ENCODE measurements at places on chromosomes 16 and 17.

DNA sequence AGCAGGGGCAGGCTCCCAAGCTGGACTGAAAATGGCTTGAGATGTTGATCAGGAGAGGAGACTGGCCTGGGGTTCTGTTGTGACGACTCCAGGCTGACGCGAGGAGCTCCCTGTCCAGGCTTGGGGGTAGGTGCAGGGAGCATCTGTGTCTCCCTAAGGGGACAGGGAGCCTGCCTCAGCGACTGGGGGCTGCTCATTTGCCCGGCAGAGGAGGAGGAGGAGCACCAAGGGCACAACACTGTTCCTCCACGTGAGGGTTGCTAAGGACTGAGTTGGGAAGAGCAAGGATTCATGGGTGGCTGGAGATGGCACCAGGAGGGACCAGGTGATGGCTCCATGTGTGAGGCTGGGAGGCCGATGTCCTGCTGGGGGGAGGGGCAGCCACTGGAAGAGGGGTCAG lies 53.3 kb downstream of the USP22 start:
- DNase-seq: no peak

- no peak for DNase-seq
Observed at GRCh38 chr17:21545064-21545463, 147.3 kb upstream of the KCNJ18 start.

DNA sequence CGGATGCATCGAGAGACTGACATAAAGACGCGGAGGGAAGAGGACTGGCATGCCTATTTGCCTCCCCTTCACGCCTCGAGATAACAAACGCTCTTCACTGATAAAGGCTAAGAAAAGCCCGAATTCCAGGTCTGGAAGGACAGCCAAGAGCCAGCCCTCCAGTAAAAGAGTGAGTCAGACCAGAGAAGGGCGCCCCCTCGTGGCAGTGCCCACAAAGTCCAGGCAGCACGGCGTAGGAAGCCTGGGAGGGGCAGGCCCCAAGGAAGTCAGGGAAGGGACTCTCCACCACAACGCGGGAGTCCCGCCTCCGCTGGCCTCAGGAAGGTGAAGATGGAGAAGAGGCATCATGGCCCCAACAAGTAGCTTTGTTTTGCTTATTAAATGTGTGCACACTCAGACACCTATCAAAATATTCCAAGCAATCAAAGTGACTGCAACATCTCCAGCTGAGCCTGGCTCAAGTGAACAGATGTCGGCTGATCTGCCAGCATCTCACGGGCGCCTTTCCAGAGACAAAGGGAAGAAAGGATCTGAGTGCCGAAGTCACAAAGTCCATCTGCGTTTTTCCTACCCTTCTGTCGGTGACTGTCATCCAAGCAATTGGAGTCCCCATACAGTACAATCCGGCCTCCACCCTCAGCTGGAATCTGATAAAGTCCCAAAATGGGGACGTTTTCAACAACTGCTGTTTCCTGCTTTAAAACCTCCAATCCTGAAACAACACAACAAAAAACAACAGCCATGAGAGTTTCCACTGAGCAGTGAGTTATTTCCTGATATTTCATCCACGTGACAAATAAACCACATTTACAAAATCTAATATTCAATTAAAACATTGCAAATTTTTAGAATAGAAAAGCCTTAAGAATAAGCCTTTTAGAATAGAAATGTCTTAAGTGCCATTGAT lies 20.4 kb upstream of the SLC38A8 start:
- DNase-seq: peak; percentile 54

DNA sequence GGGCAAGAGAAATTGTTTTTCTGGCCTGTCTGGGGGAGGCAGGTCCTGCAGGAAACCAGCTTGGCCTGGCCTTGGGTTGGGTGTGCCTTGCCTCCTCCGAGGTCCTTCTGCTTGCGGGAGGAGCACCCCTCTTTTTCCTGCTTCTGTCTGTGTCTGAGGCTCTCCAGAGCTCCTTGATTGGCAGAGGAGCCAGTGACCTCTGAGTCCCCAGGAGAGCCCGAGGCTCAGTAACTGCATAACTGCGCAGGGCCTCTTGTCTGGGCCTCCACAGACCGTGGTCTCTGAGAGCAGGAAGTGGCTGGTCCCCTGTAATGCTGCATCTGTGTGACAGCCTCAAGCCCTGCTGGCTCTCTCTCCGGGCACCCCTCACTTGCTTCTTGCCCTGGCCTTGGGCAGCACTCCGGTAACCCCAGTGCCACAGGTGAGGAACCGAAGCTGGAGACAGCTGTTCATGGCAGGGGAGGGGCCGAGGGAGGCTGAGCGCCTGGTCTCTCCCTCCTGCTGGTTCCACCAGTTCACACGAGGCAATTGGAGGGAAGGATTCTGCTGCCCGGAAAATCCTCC lies 1.6 kb downstream of the CAPN15 start:
- no peak for DNase-seq

DNA sequence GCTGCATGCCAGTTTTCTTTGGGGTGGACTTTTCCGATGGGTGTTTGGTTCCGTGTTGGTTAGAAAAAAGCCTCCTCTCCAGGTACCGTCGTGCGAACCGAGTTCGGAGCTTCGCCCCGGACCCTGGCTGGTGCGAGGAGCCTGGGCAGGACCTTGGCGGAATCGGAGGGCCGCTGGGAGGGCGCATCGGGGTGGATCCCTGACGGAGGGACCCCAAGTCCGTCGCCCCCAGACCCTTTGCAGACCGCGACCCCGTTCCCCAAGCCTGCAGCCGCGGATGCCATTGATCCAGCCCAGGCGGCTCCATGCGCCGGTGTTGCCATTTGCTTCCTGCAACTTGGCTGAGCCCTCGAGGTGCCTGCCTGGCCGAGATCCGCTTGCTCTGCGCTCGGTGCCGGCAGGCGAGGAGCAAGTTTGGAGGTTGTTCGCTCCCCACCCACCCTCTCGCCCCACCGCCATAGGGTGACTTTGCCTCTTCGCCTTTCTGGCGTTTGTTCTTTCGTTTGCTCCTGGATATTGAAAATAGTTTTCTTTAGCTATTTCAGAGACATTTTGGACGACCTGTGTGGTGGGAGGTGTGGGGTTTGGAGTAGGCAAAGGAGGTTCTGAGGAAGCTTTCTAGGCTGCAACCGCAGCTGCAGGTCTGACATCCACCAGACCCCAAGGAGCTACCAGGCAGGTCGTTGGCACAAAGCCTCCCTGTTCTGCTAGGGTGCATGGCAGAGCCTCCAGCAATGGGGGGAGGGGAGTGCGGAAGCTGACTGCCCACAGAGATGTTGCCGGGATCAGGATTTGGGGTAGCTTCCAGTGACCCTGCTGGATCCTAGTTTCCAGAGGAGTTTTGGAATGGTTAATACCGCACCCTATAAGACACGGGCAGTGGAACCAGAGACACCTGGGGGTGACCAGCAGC lies 58.2 kb downstream of the RAP1GAP2 start:
- no peak for DNase-seq

DNA sequence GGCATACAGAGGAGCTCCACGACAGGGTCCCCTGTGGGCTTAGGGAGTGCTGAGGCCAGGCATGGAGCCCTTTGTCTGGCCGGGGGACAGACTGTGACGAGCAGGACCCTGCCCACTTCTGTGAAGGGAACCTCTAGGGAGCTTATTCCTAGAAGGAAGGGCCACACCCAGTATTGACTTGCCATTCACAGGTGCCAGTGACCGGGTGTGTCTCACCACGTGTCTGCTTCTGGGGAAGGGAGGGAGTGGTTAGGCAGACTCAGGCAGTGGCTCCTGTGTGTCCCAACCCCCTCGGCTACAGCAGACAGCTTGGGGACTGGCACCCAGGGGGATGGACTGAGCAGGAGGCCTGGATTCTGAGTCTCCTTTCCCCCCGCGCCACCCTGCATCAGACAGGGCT lies 57.2 kb downstream of the SOCS1 start:
- peak; percentile 15 for DNase-seq

DNA sequence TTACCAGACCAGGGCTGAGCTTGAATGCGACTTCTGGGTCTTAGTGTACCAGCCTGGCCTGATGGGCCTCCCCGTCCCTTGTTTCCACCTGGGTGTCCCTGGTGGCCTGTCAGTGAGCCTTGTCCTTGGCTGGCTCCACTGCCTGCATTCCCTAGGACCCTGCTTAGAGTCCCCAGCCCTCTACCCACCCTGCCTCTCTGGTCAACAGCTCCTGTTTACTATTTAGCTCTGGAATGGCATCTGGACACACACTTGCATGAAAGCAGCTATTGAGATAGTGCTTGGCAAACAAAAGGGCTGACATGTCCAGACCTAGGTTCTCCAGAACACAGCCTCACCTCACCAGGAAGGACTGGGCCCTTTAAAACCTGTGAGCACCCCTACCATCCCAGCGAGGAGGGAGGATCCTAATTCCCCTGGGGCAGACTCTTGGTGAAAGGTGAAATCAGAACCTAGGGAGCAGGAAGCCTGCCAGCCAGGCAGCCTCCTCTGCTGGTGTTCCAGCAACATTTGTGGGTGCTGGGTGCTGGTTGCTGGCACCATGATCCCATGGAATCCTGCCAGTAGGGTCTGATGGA lies 38.8 kb downstream of the RAI1 start:
- no peak for DNase-seq

- DNase-seq: peak; percentile 86
Observed at GRCh38 chr17:44024271-44024663, 9.5 kb upstream of the TMEM101 start.

DNA sequence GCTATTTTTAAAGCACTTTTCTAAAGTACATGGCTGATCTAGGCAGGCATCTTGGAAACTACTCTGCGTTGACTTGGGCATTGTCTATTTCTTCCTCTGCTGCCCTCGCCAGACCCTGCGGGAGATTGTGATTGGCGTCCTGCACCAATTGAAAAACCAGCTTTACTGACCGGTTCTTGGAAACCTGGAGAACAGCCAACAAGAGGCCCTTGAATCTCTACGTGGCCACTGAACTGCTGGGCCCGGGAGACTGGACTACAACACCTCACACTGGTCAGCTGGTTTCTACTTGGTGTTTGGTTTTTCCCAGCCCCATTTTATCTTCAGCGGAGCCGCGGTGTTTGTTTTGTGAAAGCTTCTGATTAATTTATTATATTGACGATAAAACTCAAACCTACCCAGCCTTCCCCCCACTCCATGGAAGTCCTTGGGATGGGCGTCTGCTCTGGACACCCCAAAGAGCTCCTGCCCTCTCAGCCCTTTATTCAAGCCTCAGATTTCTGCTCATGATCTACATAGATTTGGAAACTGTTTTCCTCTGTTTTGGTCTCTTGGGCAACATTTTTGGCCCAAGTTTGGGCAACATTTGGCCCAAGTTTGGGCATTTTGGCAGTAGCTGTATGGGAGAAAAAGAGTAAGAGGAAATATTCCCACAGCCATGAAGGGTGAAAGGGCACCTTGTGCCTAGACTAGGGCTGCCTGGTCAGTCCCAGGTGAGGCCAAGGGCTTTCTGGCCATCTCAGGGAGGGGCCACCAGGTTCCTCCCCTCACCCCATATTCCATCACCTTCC lies 4.7 kb downstream of the MLX start:
- no peak for DNase-seq

DNA sequence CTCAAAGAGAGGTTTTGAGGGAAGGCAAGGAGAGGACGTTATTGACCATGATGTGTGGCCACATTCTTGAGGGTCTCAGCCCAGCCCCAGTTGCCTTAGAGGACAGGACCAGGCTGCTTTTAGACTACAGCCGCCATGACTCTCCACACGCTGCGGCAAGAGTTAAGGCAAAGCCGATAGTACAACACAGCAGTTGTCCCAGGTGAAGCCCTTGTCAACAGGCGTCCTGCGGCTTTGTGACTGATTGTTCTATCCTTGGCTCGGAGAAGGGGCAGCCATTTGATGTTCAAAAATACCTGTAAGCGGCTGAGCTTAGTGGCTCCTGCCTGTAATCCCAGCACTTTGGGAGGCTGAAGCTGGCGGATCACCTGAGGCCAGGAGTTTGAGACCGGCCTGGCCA lies 28.8 kb downstream of the TMEM92 start:
- peak; percentile 43 for DNase-seq

GRCh38 chr17:81824595-81824994 lies 8.5 kb downstream of the MCRIP1 start:
- no peak for DNase-seq

DNA sequence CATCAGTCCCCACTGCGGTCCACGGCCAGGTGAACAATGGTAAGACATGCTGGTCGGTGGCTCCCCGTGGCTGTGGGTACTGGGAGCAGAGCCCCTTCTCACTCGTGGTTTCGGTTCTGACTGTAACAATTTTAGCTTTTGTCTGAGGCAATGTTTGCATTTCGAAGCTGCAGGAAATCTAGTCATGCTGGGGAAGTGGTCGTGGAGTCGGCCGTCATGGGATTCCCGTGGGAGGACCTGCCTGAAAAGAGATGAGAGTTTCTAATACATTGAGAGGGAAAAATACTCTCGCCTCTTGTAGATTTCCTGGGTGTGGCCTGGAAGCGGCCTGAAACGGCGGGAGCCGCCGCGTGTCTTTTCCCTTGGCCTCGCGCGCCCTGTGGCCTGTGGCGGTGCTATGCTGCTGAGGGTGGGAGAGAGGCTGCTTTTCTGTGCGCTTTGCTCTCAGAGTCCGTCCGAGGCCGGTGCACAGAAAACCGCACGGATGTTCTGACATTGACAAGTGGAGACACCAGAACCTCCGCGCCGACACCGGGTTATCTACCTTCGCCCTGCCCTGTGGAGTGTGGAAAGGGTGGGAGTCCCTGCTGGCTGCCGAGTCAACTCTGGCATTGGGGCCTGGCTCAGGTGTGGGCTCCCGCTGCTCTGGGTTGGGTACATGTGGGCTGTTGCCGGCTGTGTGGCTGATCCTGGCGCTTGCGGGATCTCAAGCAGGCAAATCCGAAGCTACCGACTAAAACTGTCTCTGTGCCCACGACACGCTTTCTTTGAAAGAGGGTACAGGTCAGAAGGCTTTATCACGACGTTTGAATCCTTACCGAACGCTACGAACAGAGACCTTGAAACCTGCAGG lies 60.8 kb downstream of the WDR45B start:
- DNase-seq: no peak
